NCI-H146 (cell line): ENCODE measurements at places on chromosomes 5 and 9.
A peak's percentile ranks its signal among the peaks of the same experiment; 100 is the strongest.

DNA sequence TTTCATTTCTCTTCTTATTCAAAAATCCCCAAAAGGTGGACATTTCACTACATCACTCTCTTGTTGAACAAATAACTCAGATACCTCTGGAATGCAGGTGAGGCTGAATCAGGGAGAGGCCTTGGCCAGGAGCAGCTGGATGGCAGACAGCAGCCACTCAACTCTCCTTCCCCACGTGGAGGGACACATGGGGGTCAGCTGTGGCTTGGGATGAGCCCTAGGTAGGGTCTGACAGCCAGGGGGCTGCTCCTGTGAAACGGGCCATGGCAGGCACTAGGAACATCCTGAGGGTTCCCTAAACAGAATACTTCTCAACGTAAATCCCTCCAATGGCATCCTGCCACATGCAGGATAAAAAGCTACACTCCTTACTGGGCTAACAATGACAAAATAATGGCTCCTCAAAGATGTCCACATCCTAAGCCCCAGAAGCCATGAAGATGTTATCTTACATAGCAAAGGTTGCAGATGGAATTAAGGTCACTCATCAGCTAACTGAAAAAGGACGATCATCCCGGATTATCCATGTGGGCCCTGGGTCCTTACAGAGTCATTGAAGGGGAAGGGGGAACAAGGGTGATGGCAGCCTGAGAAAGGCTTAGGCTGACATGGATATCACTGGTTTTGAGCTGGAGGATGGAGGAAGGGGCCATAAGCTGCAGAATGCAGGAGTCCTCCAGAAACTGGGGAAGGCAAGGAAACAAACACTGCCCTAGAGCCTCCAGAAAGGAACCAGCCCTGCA, 31.4 kb upstream of the S1PR3 start:
- no peak for DNase-seq

- no peak for DNase-seq
Measured at GRCh38 chr9:96222132-96222531, 79.8 kb downstream of the HSD17B3 start.

DNA sequence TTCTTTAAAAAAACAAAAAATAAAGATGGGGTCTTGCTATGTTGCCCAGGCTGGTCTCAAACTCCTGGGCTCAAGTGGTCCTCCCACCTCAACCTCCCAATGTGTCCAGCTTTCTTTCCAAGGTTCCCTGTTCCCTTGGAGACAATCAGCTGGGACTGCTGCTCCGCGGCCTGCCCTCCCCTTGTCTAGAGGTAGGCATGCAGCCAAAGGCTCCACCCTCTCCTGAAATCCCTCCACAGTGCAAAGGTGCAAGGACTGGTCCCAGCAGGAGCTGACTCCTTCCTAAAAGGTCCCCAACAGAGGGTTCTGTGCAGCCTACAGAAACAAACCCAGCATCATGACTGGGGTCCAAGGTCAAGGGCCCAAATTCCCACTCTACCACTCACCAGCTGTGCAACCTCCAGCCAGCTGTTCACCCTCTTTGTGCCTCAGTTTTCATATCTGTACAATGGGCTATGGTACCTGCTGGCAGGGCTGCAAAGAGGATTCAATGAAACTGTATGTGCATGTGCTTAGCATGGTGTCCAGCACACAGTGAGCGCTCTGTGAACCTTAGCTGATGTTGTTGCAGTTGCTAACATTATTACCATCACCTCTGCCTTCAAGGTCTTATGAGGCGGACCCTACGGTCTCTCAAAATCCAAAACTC, 47.5 kb downstream of the BARX1 start:
- no peak for DNase-seq

DNA sequence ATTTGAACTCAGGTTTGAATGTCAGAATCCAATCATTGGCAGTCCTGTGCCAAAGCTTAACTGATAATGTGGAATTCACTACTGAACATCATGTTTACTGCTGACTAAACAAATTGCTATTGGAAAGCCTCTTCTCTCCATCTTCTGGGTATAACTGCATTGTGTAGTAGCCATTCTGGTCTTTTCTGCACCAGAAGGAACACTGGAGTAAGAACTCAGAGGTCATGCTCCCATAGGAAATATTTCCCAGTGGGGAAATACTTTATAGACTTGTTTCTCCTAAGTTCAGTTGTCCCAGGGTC, 25.9 kb downstream of the SLC1A3 start:
- DNase-seq = no peak

- no peak for DNase-seq
Measured at GRCh38 chr9:75147638-75148037, 59.3 kb downstream of the OSTF1 start.

- DNase-seq = peak; percentile 87
Measured at GRCh38 chr5:124662181-124662781, 84.2 kb downstream of the ZNF608 start.

DNA sequence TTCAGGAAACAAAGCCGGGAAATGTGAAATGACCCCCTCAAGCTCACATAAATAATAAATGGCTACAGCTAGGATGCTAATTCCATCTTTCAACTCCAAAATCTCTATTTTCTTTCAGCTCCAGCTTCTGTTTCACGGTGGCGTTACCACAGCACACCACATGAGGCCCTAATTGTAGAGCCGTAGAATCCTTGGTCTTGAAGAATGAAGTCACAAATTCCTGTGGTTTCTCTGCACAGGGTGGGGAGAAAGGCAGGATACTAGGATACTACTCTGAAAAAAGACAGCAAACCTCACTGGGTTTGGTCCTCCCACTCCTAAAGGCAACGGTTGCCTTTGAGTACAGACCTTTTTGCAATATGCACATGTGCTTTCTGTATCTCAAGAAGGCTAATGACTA, 13.9 kb upstream of the RARS1 start:
- no peak for DNase-seq

GRCh38 chr5:72841756-72842535, 25.5 kb downstream of the TNPO1 start:
- no peak for DNase-seq

GRCh38 chr9:112351184-112351583, 17.8 kb upstream of the PTBP3 start:
- DNase-seq = no peak
